NCI-H187 treated with DMSO at 0.1 percent for 48 hours (cell line): ENCODE measurements at places on chromosomes 7 and 10.

DNA sequence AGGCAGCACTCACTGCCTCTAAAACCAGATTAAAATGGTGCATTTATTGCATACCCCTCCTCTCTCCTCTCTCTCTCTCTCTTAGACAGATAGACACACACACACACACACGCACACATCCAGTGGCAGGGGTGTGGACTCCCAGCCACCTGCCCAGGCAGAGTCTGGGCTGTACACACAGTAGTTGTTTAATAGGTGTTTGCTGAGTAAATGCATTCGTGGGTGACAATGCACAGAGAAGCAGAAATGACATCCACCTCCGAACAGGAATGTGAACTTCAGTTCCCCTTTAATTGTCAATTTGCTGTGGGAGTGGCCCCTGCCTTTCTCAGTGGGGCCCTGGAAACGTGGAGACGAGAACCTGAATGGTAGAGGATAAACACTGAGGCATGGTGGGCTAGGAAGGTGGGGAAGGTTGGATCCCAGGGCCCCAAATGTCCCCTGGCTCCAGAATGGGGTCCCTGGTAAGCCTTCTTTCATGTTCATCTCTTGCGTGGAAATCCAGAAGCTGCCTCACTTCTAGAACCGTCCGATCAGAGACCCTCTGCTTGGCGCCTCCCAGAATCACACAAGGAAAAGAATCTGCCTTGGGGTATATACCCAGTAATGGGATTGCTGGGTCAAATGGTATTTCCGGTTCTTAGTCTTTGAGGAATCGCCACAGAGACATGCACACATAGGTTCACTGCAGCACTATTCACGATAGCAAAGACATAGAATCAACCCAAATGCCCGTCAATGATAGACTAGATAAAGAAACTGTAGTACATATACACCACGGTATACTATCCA is 58.5 kb upstream of the ECHDC3 start:
- no peak for DNase-seq

DNA sequence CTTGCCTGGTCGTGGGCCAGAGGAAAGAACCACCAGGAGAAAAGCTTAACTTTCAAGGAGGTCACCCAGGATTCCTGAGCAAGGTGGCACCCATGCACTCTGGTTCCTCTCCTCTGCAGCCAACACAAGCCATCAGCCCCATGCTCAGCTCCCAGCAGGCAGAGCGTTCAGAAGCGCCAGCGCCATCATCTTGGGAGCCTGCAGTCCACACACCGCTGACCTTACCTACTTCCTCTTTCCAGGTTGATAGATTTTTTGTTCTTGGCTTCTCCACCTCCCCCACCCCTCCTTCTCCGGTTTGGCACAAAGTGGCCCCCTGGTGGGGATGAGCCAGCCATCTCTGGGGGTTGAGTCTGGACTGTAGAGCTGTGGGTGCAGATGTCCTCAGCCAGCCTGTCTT is 1.7 kb upstream of the WDR86 start:
- no peak for DNase-seq

DNA sequence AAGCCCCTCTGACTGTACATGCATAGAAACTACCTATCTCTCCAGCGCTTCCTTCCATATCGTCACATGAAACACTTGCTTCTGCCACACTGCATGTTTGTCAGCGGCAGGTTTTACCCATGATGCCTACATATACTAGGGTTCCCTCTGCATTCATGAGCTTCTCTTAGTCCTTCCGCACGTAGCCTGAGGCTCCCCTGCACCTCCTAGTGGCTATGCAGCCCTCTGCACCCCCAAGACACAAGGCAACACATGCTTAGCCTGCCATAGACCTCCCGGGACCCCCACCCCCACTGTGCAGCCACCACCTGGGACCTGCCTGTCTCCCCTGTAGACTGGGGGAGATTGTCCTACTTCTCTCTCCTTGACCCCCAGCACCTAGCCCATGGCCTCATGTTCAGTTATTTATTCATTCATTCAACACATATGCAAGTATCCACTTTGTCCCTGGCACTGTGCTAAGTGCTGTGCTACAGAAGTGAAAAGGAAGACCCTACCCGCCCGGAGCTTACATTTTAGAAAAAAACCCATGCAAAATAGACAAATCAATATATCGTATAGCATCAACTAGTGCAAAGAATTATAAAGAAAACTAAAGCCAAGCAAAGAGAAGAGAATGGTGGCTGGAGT is 23.5 kb downstream of the TMEM273 start:
- DNase-seq, result no peak

- no peak for DNase-seq
Observed at GRCh38 chr7:97017192-97018125, 7.2 kb downstream of the DLX5 start.

- no peak for DNase-seq
Observed at GRCh38 chr10:108616559-108617285, 1306.6 kb downstream of the XPNPEP1 start.

DNA sequence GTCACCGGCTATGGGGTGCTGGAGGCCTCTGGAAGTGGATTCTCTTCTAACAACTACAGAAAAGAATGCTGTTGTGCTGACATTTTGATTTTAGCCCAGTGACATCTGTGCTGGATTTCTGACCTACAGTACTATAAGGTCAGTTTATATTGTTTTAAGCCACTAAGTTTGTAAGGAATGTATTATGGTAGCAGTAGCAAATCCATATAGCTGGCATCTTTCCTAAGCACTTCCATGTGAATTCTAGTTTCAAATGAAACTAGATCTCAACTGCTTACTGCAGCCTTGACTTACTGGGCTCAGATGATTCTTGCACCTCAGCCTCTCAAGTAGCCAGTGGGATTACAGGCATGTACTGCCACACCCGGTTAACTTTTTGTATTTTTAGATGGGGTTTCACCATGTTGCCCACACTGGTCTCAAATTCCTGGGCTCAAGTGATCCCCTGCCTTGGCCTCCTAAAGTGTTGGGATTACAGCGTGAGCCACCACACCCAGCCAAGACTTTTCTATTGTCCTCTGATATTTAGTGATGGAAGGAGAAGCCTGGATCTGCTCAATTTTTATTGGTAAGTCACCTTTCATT is 414.0 kb downstream of the PHTF2 start:
- no peak for DNase-seq

GRCh38 chr7:84190016-84190705 is 4.4 kb downstream of the SEMA3A start:
- no peak for DNase-seq

- DNase-seq, result no peak
Observed at GRCh38 chr7:26625286-26625685, 239.1 kb downstream of the SKAP2 start.

DNA sequence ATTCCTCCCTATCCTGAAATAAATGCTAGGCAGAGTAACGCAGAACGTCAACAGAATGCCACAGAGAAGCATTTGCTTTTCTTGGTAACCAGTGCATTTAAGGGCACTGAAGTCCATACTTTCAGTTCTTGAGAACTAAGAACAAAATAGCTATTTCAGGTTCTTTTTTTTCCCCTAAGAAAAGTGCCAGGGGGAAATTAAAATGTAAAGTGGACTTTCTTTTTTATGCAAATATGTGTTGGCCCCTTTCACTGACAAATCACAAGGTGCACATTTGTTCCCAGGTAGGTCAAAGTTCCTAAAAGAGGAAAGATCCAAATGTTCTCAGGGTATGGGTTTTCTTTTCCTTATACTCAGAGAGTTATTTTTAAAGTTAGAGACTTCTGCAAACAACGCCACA is 151.5 kb downstream of the HPSE2 start:
- no peak for DNase-seq

GRCh38 chr7:10860516-10860915 is 113.2 kb upstream of the PHF14 start:
- no peak for DNase-seq

- no peak for DNase-seq
Observed at GRCh38 chr7:36497775-36498174, 108.1 kb downstream of the ANLN start.

DNA sequence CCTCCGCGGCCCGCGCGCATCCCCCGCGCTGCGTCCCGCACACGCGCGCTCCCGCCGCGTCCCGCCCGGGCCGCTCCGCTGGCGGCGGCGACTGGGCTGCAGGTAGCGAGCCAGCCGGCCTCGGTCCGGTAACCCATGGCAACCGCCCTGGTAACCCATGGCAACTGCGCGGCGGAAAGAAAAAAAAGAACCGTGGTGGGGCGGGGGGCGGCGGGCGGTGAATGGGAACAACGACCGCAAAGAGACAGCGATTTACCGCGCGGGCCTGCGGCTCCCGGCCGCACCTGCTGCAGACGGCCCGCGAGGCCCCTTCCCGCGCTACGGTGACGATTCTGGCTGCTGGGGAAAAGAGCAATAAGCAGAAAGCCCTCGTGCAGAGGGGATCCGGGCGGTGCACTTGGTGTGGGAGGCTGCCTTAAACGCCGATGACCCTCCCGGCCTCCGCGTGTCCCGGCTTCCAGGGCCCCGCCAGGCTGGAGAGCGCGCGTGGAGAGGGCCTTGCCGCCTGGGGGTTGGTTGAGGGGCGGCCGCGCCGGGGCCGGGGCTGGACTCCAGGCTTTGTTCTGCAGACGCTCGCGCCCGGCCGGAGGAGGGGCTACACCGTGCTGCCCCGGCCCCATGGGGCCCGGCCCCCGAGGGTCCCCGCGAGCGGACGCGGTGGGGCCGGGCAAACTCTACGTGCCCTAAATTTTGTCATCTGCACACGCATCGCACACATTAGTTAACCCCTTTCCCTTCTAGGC is 84.7 kb downstream of the SNX10 start:
- no peak for DNase-seq

DNA sequence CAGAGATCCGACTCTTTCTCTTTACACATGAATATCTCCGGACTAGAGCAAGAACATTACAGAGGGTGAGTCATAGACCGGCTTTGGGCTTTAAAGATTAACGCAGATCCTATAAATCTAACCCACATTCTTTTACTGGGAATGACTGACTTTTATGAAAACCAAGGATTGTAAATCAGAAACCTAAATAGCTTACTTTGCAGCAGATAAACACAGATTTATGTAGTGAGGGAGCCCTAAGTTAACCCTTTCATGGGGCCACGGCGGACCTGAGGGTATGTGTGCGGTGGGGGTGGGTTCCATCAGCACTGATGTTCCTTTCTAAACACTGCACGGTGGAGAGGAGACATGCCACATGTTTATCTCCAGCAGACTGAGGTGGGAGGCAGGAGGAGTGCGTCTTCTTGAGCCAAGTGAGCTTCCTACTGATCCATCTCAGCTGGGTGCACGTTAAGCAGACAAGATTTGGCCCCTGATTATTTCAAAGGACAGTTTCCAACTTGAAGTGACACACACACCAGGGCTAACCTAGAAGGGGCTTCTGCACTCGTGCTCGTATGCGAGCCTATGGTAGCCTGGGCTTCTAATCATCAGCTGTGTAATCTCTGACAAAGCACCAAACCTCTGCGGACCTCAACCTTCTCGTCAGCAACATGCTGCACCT is 127.6 kb downstream of the WDR11 start:
- DNase-seq, result no peak

DNA sequence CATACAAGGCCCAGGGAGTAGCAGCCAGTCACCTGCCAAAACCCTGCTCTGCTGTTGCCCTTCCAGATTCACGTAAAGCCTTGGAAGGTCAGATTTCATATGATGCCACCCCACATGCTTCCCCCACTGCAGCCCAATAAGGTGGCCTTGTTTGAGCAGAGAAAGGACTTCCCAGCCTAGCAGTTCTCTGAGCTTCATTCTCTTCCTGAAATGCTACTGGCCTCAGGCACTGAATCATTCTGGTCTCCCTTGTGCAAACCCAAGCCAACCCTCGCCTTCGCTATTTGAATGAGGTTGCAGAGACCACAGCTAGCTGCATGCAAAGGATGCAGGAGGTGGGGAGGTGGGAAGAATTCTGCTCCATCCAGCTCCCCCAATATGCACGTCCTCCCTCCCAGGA is 60.3 kb upstream of the PLXNA4 start:
- no peak for DNase-seq

- no peak for DNase-seq
Observed at GRCh38 chr7:98038731-98039130, 48.7 kb upstream of the OCM2 start.

DNA sequence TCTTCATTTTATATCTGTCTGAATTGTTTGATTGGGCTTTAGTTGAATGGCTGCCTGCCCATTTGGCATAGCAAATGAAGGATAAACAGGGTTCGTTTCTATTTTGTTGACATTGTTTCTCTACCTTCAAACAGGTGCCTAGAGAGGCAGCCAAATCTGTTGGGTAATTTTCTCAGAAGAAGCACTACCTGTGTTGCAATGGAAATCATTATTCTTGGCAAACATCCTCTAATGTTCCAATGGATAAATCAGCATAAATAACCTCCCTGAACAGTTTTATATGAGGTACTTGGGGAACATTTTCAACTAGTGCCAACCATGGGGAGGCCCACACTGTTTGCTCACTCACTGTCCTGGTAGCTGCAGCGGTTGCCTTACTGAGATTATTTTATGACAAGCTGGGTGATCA is 64.4 kb upstream of the PLPP4 start:
- DNase-seq, result no peak

GRCh38 chr10:79285315-79286197 is 61.7 kb upstream of the PPIF start:
- no peak for DNase-seq

GRCh38 chr7:33669251-33669670 is 236.1 kb upstream of the BMPER start:
- peak; percentile 61 for DNase-seq

- DNase-seq, result no peak
Observed at GRCh38 chr10:60093317-60093716, 187.0 kb upstream of the CCDC6 start.

- no peak for DNase-seq
Observed at GRCh38 chr7:82865856-82866255, 296.8 kb downstream of the PCLO start.
